Effector memory CD4-positive, alpha-beta T cell (primary cell): ENCODE measurements at places on chromosomes 5 and 9.

GRCh38 chr5:93385655-93386054, 195.4 kb downstream of the NR2F1-AS1 start:
- no peak for DNase-seq

GRCh38 chr9:7813030-7813429, 13.5 kb upstream of the DMAC1 start:
- DNase-seq: no peak

GRCh38 chr9:70413464-70413798, 1.0 kb downstream of the KLF9 start:
- DNase-seq: no peak

DNA sequence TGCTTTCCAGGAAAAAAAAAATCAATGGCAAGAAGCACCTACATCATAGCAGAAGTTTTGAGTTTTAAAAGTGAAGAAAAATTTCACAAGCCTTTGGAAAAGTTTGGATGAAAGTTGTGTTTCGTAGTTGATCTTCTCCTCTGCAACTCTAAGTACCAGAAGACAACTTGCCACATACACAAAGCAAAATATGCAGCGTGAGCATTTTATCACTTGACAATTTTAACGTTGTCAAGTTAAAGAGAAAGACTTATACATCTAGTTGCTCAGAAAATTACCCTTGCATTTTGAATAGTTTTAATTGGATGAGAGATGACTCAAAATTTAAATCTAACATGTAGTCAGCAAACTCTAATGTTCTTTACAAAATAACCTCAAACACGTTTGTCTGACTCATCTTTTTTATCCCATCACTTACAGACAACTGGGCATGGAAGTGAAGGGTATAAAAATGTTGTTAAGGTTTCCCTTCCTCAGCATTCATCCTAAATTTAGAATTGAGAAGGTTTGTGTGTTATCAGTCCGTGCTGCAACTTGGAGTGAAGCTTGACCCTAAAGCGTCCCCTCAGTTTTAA, 213.4 kb downstream of the MARCHF11 start:
- DNase-seq: no peak

GRCh38 chr5:135312255-135312935, 86.6 kb downstream of the MACROH2A1 start:
- no peak for DNase-seq

- DNase-seq: no peak
Measured at GRCh38 chr5:135437796-135438560, 9.2 kb downstream of the DCANP1 start.
